Muscle of leg (tissue), 16 donors: ENCODE measurements at places on chromosomes 1 and 21. TPM values are rescaled to one million over a fixed set of nuclear protein-coding genes. Genes with fewer than 3 reads are reported as not detected.

DENND2D gene
- total RNA-seq, result 2.5 TPM

GRCh38 chr1:233640179-233640578 is 26.3 kb downstream of the KCNK1 start:
- DNase-seq, result no peak

ST6GALNAC3 gene
- total RNA-seq, result 9.0 TPM

DNA sequence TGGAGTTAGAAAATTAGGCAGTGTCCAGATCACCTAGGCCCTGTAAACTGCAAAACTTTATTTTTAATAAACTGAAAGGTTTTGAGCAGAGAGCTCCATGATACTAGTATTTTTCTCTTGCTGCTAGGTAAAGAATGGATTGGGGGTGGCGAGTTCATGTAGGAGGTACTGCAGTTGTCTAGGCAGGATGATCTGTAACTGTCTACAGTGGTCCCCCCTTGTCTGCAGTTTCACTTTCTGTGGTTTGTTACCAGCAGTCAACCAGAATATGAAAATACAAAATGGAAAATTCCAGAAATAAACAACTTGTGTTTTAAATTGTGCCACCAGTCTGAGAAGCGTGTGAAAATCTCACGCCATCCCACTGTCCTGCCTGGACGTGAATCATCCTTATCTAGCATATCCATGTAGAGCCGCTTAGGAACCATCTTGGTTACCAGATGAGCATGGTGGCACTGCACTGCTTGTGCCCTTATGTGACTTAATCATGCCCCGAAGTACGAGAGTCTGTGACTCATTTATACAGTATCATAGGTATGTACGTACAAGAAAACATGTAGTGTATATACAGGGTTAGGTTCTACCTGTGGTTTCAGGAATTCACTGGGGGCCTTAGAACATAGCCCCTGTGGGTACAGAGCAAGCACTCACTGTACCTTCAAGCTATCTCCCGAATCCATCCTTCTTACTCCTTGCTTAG is 94.2 kb downstream of the AHCTF1 start:
- DNase-seq, result no peak

ZNF648 gene
- 0.04 TPM for total RNA-seq

CD34 gene
- total RNA-seq, result 62.2 TPM

RORC gene
- 8.6 TPM for total RNA-seq

DNA sequence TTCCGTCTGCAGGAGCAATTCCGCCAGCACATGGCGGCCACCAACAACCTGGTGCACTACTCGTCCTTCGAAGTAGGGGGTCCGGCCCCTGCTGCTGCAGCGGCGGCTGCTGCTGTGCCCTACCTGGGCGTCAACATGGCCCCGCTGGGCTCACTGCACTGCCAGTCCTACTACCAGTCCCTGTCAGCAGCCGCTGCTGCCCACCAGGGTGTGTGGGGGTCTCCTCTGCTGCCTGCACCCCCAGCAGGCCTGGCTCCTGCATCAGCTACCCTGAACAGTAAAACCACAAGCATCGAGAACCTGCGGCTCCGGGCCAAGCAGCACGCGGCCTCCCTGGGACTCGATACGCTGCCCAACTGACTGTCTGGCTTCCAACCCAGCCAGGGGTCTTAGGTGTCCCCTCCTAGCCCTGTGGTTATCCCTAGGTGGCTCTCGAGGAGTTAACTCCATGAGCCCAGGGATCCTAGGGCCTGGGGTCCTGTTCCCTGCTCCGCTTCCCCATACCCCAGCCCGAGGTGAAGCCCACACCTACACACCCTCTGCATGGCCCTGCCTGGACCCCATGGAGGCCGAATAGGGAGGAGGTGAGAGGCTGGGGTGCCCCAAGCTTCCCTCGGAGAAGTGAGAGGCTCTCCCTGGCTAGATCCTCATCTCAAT is 22.6 kb downstream of the DMBX1 start:
- DNase-seq, result no peak
